Esophagus squamous epithelium (tissue), 5 donors: ENCODE measurements at places on chromosomes 6 and 20. TPM values are rescaled to one million over a fixed set of nuclear protein-coding genes. Genes with fewer than 3 reads are reported as not detected.

- H3K4me1 ChIP-seq = peaks cover 13% of the 10 kb centered on the region
- no peak overlapping the region for H3K4me3 ChIP-seq
- no peak for DNase-seq
- H3K36me3 ChIP-seq = peaks cover 66% of the 10 kb centered on the region
Observed at GRCh38 chr6:32980488-32981038, 12.2 kb downstream of the BRD2 start.

The MPIG6B gene
- 0.57 TPM for total RNA-seq

The FGD2 gene
- total RNA-seq = 4.4 TPM

The EEF1A2 gene
- 0.44 TPM for total RNA-seq
